WERI-Rb-1 (cell line): ENCODE measurements at places on chromosomes 16 and 17.

- DNase-seq: no peak
Observed at GRCh38 chr17:4840893-4841242, 7.7 kb downstream of the MINK1 start.

DNA sequence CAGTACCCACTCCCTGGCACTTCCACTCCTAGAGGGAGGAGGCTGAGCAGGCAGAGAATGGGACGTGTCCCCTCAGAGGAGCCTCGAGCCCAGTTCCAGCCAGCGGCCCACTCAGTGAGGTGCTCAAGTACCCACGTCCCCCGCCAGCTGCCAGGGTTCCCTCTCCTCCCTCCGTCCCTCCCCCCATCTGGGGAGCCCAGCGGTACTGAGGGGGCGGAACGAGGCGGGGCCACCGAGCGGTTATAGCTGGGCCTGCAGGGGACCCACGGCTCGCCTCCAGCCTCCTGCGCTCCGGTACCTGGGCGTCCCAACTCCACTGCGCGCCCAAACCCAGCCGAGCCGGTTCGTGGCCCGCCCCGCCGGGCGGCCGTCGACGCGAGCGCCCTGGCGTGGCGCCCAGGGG lies at the start of gene NPW:
Gene NPW, plus strand, starts transcription at position 268 of the 403 bp plus-strand sequence.
- no peak for DNase-seq

- peak; percentile 58 for DNase-seq
Observed at GRCh38 chr17:47694581-47695428, 844 bp downstream of the TBKBP1 start.

- no peak for DNase-seq
Observed at GRCh38 chr17:32931686-32932085, 3.7 kb downstream of the TMEM98 start.

DNA sequence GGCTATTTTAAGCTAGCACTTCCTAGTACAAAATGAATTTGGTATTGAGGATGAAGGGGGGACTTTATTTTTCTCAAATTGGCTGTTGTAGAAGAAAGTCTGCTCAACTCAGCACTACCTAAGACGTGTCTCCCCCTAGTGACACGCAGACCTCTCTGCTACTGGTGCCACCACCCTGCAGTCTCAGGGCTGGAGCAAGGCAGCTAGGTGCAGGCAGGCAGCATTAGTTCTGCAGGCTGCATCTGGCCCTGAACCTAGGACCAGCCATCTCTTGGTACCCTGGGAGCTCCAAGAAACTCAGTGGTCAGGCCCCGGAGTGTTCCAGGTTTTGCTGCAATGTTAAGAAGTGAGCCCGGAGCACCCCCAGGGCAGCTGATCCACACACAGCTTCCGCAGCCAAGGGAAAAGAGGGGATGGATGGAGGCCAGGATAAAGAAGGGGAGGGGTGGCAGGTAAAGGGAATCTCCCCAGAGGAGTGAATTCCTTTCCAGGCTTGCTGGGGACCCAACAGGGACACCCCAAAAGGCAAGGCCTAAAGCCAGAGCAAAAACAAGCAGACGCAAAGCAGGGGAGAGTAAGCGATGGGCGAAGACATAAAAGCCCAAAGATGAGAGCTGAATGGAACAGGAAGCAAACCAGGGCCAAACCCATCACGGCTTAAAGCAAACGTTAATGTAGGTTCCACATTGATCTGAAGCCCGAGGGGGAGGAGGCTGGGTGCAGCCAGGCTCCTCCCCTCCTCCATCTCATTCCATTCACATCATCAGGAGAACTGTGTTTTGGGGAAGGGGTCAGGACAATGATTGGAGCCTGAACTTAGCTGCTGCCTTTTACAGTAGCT lies 200.5 kb downstream of the ZFHX3 start:
- peak; percentile 35 for DNase-seq

DNA sequence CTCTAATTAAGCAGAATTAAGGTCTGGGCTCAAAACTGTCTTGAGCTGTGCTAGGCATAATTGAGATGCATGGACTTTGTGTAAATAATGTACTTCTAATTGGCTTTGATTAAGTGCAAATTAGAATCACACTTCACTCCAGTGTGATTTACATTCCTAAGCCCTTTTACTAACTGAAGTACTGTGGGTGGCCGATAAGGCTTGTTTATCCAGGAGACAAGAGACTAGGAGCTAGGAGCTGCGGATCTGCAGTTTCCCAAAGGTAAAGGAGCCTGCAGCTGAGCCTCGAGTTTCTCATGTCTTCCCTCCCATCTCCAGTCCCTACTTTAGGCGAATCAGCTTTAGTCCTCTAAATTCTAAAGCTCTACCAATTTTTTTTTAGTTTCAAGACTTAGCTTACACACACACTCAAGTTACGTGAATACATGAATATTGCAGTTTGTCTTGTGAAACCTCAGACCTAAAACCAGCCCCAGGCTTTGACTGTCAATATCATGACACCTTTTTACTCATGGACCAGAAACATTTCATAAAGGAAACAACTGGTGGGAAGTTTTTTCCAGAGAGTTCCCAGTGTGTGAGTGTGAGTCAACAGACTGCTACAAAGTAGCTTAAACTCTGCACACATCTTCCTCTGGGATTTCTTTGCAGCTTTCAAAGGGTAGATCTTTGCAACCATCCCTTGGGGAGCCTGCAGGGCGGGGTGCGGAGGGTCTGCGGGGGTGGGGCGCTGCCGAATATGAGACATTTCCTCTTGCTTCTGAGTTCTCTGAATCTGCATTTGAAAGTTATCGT lies 113.9 kb upstream of the TBX2 start:
- no peak for DNase-seq

DNA sequence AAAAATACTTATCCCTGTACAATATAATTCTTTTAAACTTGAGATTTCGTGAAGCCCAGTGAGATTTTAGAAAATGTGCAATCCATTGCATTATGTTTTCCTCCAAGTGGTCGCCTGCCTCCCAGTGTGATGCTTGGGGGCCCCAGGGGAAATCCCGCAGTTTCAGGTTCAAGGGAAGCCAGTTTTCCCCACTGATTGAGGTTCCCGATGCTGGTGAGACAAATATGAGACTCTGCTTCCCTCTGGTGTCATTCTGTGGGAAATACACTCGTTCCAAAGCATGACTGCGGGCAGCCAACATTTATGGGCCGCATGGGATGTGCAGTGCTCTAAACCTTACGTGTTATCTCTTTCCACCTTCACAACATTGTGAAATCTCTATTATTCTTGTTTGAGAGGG lies 200.8 kb downstream of the PRKCB start:
- DNase-seq: peak; percentile 43

GRCh38 chr17:75087182-75087557 lies 584 bp upstream of the SLC16A5 start:
- no peak for DNase-seq

- peak; percentile 52 for DNase-seq
Observed at GRCh38 chr17:33674685-33675084, 381.6 kb upstream of the ASIC2 start.

- no peak for DNase-seq
Observed at GRCh38 chr17:41615454-41615853, 2.9 kb upstream of the KRT16 start.

- DNase-seq: no peak
Observed at GRCh38 chr17:2594722-2595599, 1.5 kb downstream of the PAFAH1B1 start.

GRCh38 chr16:1363501-1364041 lies 11.8 kb downstream of the GNPTG start:
- peak; percentile 61 for DNase-seq

DNA sequence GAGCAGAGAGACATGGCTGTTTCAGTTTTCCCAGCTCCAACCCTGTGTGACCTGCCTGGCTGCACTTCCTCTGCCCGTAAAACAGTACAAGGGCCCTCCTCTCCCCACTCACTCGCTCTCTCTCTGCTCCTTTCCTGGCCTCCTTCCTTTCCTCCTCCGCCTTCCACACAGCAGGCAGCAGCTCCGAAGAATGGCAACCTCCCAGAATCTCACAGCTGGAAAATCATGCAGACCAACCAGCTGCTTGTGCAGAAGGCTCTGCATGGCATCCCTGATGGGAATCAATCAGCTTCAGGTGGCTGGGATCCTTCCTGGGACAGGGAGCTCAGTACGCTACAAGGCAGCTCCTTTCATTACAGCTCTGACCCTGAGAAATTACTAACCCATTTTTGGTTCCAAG lies 27.4 kb downstream of the TMEM132E start:
- no peak for DNase-seq

GRCh38 chr16:70743791-70744190 lies 57.2 kb downstream of the VAC14 start:
- DNase-seq: no peak

DNA sequence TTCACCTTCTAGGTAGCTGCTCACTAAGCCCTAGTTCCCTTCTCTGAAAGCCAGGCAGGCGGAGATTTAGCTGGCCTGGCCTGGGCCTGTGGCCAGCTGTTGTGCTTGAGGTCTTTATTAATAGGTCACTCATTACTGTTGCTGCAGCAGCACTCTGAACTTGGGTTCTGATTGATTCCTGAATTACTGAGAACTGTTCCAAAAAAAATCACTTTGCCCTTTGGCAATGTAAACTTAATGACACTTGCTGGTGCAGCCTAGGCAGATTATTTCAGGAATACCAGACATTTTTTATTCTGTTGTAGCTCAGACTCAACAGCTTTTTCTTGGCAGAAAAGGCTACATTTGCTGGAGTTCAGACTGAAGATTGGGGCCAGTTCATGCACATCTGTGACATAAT lies 2.7 kb downstream of the TOM1L1 start:
- no peak for DNase-seq

- no peak for DNase-seq
Observed at GRCh38 chr17:61247439-61247838, 152.2 kb upstream of the TBX2 start.

DNA sequence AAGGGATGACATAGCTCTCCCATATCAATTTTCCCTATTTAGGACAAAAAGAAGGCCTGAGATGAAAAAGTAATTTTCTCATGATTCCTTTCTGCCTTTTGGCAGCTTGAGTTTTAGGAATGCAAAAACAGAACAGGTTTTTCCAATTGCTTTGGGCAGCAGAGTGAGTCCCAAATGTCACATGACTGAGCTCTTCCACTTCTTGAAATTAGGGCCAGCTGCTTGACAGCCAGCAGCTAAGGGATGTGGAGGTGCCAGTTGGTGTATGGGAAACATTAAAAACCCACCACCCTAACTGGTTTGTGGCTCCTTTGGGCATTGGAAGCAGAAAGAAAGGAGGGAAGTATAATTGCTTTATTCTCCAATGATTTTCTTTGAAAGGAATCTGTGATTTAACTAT lies 133.8 kb upstream of the FAM20A start:
- DNase-seq: no peak

- DNase-seq: no peak
Observed at GRCh38 chr17:43644081-43644480, 17.6 kb downstream of the MEOX1 start.

GRCh38 chr16:19282101-19282500 lies 3.4 kb upstream of the CLEC19A start:
- no peak for DNase-seq

DNA sequence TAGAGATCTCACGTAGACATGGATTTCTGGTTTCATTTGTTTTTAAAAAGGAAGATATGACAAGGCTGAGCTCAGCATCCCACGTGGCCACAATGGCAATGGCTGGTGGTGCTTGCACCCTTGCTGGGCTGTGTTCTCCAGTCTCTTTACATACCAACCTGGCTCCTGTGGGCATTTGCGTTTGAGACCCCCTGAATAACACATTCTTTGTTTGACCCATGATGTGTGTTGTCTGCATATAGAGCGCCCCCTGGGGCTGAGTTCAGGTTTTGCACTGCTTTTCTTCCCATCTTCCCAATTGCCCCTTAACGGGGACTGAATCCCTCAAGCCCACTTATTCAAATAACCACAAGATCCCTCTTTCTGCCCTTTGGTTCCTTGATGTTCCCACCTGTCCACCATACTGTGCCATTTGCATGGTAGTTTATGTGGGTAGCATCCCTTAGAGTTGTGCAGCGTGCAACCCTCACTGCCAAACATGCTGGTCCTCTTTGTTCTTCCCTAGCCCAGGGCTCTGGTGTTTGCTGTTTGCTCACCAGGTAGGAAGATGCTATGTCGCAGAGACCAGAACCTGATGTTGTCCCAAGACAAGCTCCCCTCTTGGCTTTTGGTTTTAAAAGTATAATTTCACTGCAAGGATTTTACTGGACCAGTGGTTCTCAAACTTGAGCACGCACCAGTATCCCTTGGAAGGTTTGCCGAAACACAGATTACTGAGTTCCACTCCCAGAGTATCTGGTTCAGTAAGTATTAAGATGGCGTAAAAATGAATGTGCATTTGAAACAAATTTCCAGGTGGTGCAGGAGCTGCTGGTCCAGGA lies 38.5 kb upstream of the NKD1 start:
- DNase-seq: peak; percentile 56

DNA sequence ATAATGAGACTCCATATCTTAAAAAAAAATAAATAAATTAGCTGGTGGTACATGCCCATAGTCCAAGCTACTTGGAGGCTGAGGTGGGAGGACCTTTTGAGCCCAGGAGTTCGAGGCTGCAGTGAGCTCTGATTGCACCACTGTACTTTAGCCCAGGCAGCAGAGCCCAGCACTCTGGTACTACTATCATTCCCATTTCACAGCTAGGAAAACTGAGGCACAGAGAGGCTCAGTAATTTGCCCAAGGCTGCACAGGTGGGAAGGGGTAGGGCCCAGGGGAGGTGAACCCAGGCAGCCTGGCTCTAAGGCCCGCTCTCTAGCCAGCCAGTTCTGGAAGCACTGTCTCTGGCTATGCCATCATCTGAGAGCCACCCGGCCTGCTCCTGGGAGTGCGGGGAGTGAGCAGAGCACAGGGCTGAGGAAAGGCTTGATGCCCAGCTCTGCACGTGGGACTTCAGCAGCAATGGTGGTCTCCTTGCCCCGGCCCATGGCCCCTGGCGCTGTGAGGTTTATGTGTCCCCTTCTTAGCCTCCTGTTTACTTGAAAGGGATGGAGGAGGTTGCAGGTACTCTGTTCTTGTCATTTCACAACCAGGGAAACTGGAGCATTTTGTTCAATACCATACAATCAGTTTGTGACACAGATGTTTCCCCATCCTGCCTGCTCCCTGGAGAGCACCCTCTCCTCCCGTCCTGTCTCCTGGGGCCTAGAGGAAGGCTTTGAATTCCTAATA lies 222.3 kb downstream of the KATNIP start:
- DNase-seq: no peak

DNA sequence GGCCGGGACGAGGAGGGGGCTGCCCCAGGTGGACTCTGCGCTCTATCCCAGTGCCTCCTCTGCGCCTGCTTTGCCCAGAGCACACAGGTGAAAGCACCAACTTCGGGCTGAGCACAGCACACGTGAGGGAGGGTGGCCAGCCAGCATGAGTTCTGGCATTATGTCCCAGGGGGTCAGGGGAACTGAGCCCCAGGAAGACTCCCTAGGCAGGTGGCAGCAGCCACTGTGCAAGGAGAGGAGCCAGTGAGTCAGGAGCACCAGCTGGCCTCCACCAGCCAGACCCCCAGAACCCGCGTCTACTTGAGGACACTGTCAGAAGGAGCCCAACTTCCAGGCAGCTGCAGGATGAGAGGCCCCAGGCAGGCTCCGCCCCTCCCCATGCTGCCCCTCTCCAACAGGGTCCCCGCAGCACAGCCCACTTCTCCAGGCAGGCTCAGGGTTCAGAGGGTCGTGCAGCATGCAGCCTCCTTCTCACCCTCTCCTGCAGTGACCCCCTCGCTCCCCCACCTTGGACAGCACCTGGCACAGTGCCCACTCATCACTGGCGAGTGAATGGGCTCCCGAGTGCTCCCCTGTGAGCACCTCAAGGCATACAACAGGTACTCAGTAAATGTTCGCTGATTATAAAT lies 44.2 kb upstream of the RASD1 start:
- no peak for DNase-seq

GRCh38 chr16:54135361-54136275 lies 151.0 kb downstream of the IRX3 start:
- no peak for DNase-seq
